Activated naive CD4-positive, alpha-beta T cell treated with Interleukin-2 at 50 U/mL for 16 hours (primary cell): ENCODE measurements at places on chromosomes 7 and 10.

DNA sequence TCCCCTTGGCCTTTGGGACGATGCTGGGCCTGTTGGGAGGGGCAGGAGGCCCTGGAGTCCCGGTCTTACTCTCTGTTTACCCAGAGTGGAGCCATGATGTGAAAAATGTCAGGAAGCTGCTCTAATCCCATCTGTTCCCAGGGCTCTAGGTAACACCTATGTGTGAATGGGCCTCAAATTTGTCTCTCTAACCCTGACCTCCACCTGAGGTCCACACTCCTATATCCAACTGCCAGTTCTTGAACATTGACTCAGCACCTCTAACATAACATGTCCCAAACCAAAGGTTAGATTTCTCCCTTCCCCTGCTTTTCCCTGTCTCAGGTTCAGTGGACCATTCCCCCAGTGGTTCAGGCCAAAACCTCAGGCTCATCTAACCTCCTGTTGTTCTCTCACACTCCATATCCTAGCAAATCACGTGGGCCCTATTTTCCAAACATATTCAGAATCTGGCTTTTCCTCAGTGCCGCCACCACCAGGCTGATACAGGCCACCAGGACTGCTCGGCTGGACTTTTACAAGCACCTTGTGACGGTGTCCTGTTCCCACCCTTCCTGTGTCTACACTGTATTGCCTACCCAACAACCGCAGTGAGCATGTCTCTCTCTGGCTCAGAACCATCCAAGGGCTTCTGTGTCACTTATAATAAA, 130.6 kb downstream of the ATXN7L1 start:
- DNase-seq: no peak

DNA sequence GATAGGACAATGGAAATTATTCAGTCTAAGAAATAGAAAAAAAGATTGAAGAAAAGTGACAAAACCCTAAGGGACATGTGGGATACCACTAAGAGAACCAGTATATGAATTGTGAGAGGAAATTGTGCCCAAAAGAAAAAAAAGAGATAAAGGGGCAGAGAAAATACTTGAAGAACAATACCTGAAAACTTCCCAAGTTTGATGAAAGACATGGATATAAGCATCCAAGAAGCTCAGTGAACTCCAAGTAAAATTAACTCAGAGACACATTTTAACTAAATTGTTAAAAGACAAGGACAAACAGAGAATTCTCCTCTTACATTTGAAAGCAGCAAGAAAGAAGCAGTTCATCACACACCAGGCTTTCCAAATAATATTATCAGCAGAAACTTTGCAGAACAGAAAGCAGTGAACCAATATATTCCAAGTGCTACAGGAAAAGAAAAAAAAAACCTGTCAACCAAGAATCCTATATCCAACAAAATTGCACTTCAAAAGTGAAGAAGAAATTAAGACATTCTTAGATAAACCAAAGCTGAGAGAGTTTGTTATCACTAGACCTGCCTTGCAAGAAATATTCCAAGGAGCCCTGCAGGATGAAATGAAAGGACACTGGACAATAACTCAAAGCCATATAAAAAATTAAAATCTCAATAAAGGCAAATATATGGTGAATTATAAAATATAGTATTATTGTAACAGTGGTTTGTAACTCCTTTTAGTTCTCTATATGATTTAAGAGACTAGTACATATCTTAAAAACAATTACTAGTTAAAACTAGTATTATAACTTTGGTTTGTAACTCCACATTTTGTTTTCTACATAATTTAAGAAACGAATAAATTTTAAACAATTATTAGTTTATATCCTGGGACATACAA, 470.0 kb downstream of the PTPRN2 start:
- DNase-seq: no peak

- DNase-seq: no peak
These were observed 174.2 kb downstream of the PTN start for GRCh38 chr7:137169282-137169698.

- DNase-seq: no peak
These were observed 13.3 kb downstream of the ZCCHC24 start for GRCh38 chr10:79431891-79432831.

DNA sequence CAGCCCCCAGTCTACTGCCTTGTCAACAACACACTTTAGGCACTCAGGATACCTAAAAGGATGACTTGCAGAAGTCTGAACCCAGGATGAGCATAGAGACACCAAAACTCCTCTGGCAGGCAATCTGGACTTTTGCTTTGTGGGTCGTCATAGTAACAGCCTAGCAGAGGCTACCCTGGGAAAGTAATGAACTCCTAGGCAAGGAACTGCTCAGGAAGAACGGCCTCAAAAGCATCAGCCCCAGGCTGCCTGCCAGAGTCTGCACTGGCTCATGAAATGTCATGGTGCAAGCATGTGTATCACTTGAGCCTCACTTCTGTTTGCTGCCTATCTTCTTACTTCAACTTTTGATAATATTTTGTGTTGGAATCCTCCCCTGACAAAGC, 715.1 kb downstream of the GRID1 start:
- no peak for DNase-seq
